A549 (cell line): ENCODE measurements at places on chromosomes 12 and 14. TPM values are rescaled to one million over a fixed set of nuclear protein-coding genes. Genes with fewer than 3 reads are reported as not detected.

P2RX2 gene
- not detected in 3 replicates for polyA plus RNA-seq

COCH gene
- polyA plus RNA-seq: 27.6 to 33.0 TPM (median 31.9 TPM) in 3 replicates

RTN1 gene
- polyA plus RNA-seq: 0.07 TPM in 1 of 3 replicates, not detected in the others

EGLN3 gene
- polyA plus RNA-seq: 3.4 to 3.8 TPM (median 3.5 TPM) in 3 replicates

KRT86 gene
- polyA plus RNA-seq: 331 to 441 TPM (median 378 TPM) in 3 replicates

EID3 gene
- 6.8 to 7.5 TPM (median 6.9 TPM) in 3 replicates for polyA plus RNA-seq

KRT1 gene
- polyA plus RNA-seq: not detected in 3 replicates

VWF gene
- not detected in 3 replicates for polyA plus RNA-seq

KRT82 gene
- polyA plus RNA-seq: not detected in 3 replicates

CACNA2D4 gene
- not detected in 3 replicates for polyA plus RNA-seq

C12orf54 gene
- polyA plus RNA-seq: not detected in 3 replicates

AQP2 gene
- polyA plus RNA-seq: not detected in 3 replicates

NINJ2 gene
- 0.67 to 0.76 TPM (median 0.70 TPM) in 3 replicates for polyA plus RNA-seq

SERPINA5 gene
- polyA plus RNA-seq: 0.51 to 0.95 TPM (median 0.74 TPM) in 3 replicates

LLPH gene
- 32.4 to 35.3 TPM (median 32.5 TPM) in 3 replicates for polyA plus RNA-seq

IAPP gene
- 0.09 TPM in 1 of 3 replicates, not detected in the others for polyA plus RNA-seq

RPL10L gene
- polyA plus RNA-seq: not detected in 3 replicates

TMEM121 gene
- 4.3 to 5.7 TPM (median 5.6 TPM) in 3 replicates for polyA plus RNA-seq

AKAP6 gene
- 0.22 to 0.37 TPM (median 0.27 TPM) in 3 replicates for polyA plus RNA-seq

CLSTN3 gene
- 17.4 to 22.5 TPM (median 19.3 TPM) in 3 replicates for polyA plus RNA-seq

FGF23 gene
- not detected in 3 replicates for polyA plus RNA-seq

SMCO2 gene
- polyA plus RNA-seq: 0.08 to 0.14 TPM (median 0.11 TPM) in 3 replicates

FOS gene
- 2.0 to 4.2 TPM (median 2.7 TPM) in 3 replicates for polyA plus RNA-seq

CLEC2A gene
- not detected in 3 replicates for polyA plus RNA-seq

IKBIP gene
- polyA plus RNA-seq: 58.7 to 59.3 TPM (median 59.1 TPM) in 3 replicates

PMCH gene
- not detected in 3 replicates for polyA plus RNA-seq

RNASE4 gene
- 5.8 to 10.6 TPM (median 8.6 TPM) in 3 replicates for polyA plus RNA-seq

PTCSC3 gene
- not detected in 3 replicates for polyA plus RNA-seq

LETMD1 gene
- 29.6 to 35.9 TPM (median 31.5 TPM) in 3 replicates for polyA plus RNA-seq

SERPINA10 gene
- 0.03 TPM in 1 of 3 replicates, not detected in the others for polyA plus RNA-seq

PKP2 gene
- 2.3 to 3.0 TPM (median 2.3 TPM) in 3 replicates for polyA plus RNA-seq

SLCO1B1 gene
- 1.5 to 2.0 TPM (median 1.5 TPM) in 3 replicates for polyA plus RNA-seq

USP15 gene
- 25.4 to 30.4 TPM (median 29.9 TPM) in 3 replicates for polyA plus RNA-seq

ACOT4 gene
- 1.6 TPM in 3 replicates for polyA plus RNA-seq

CELA1 gene
- not detected in 3 replicates for polyA plus RNA-seq

SYNDIG1L gene
- polyA plus RNA-seq: not detected in 3 replicates

PTPRO gene
- polyA plus RNA-seq: 0.04 TPM in 1 of 3 replicates, not detected in the others

RFX4 gene
- polyA plus RNA-seq: not detected in 3 replicates

POMT2 gene
- polyA plus RNA-seq: 25.9 to 29.0 TPM (median 27.1 TPM) in 3 replicates

SRRM4 gene
- polyA plus RNA-seq: not detected in 3 replicates

SOAT2 gene
- 0.09 to 0.21 TPM (median 0.16 TPM) in 3 replicates for polyA plus RNA-seq

ADGRD1 gene
- polyA plus RNA-seq: 0.29 to 0.91 TPM (median 0.36 TPM) in 3 replicates

RFLNA gene
- not detected in 3 replicates for polyA plus RNA-seq

NKX2-1 gene
- not detected in 3 replicates for polyA plus RNA-seq

NUAK1 gene
- polyA plus RNA-seq: 18.1 to 23.5 TPM (median 20.8 TPM) in 3 replicates

RNASE2 gene
- not detected in 3 replicates for polyA plus RNA-seq

PLEK2 gene
- polyA plus RNA-seq: 13.0 to 16.1 TPM (median 14.6 TPM) in 3 replicates

SCN8A gene
- polyA plus RNA-seq: 1.8 to 2.2 TPM (median 2.1 TPM) in 3 replicates

INSM2 gene
- polyA plus RNA-seq: not detected in 3 replicates

CYP27B1 gene
- polyA plus RNA-seq: 1.9 to 2.9 TPM (median 2.3 TPM) in 3 replicates

TGM1 gene
- polyA plus RNA-seq: 1.3 to 1.8 TPM (median 1.4 TPM) in 3 replicates

CCDC175 gene
- polyA plus RNA-seq: not detected in 3 replicates
